ENCODE measurements at places on chromosomes 1 and 21. TPM values are rescaled to one million over a fixed set of nuclear protein-coding genes. Genes with fewer than 3 reads are reported as not detected.

NGF gene
- total RNA-seq, result 2.2 TPM

ZNF695 gene
- total RNA-seq, result not detected

TRABD2B gene
- 0.16 TPM for total RNA-seq

PBX1 gene
- 61.1 TPM for total RNA-seq

SLC25A44 gene
- total RNA-seq, result 11.0 TPM

RIPPLY3 gene
- not detected for total RNA-seq

PEAR1 gene
- total RNA-seq, result 5.9 TPM

CROCC gene
- 11.0 TPM for total RNA-seq

PRAMEF1 gene
- total RNA-seq, result not detected

SLC16A1 gene
- 21.1 TPM for total RNA-seq

GBP5 gene
- 5.3 TPM for total RNA-seq

C1QB gene
- total RNA-seq, result 565 TPM

FCER1A gene
- 1.5 TPM for total RNA-seq

DISP1 gene
- total RNA-seq, result 7.2 TPM

ZNF593OS gene
- total RNA-seq, result not detected

S100A1 gene
- 25.1 TPM for total RNA-seq

PLPPR4 gene
- 2.3 TPM for total RNA-seq

OR2T8 gene
- not detected for total RNA-seq

PPIAL4G gene
- not detected for total RNA-seq

KPRP gene
- total RNA-seq, result not detected

AGMAT gene
- not detected for total RNA-seq

PRDM16 gene
- 1.0 TPM for total RNA-seq

MNDA gene
- total RNA-seq, result 54.6 TPM

FAM131C gene
- total RNA-seq, result not detected

LAMB3 gene
- 5.5 TPM for total RNA-seq

UBL4B gene
- total RNA-seq, result not detected

ADGRL2 gene
- 59.7 TPM for total RNA-seq

IGSF3 gene
- 1.7 TPM for total RNA-seq

ROR1 gene
- total RNA-seq, result 5.8 TPM

DIO1 gene
- total RNA-seq, result not detected

TRIM46 gene
- 0.66 TPM for total RNA-seq

ANKRD35 gene
- 7.0 TPM for total RNA-seq

IL6R gene
- 25.8 TPM for total RNA-seq

PFKL gene
- 177 TPM for total RNA-seq

FTCD gene
- total RNA-seq, result not detected

RXFP4 gene
- not detected for total RNA-seq

ANKRD65 gene
- 4.1 TPM for total RNA-seq

RGS8 gene
- total RNA-seq, result not detected

PPIH gene
- total RNA-seq, result 23.6 TPM

TAS1R2 gene
- total RNA-seq, result not detected

INKA2 gene
- 3.7 TPM for total RNA-seq

TEDDM1 gene
- total RNA-seq, result not detected

PLD5 gene
- 0.16 TPM for total RNA-seq

RNF115 gene
- 24.0 TPM for total RNA-seq

SPRR2B gene
- not detected for total RNA-seq

OR2M2 gene
- total RNA-seq, result not detected

RPE65 gene
- total RNA-seq, result not detected

TCP10L gene
- total RNA-seq, result not detected

DDR2 gene
- total RNA-seq, result 258 TPM

TMEM200B gene
- 32.1 TPM for total RNA-seq

PTGS2 gene
- total RNA-seq, result 1.1 TPM

CCDC17 gene
- 1.3 TPM for total RNA-seq

RGS13 gene
- total RNA-seq, result 0.19 TPM

DMBX1 gene
- total RNA-seq, result not detected

S100A7A gene
- not detected for total RNA-seq

IFNLR1 gene
- total RNA-seq, result 0.49 TPM

ZMYND12 gene
- total RNA-seq, result 3.7 TPM

SGIP1 gene
- 15.1 TPM for total RNA-seq
